ENCODE measurements at places on chromosomes 6 and 20.
A peak's percentile ranks its signal among the peaks of the same experiment; 100 is the strongest.

DNA sequence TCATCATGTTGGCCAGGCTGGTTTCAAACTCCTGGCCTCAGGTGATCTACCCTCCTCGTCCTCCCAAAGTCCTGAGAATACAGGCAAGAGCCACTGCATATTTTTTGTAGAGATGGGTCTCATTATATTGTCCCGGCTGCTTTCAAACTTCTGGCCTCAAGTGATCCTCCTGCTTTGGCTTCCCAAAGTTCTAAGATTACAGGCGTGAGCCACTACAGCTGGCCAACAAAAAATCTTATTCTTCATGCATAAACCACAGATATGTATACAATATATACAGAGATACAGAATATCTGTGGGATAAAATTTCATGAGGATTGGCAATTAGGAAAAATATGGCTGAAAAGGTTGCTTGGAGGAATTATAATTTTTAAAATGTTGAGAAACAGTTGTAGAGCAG lies 49.9 kb downstream of the SLC35A1 start:
- no peak for DNase-seq

DNA sequence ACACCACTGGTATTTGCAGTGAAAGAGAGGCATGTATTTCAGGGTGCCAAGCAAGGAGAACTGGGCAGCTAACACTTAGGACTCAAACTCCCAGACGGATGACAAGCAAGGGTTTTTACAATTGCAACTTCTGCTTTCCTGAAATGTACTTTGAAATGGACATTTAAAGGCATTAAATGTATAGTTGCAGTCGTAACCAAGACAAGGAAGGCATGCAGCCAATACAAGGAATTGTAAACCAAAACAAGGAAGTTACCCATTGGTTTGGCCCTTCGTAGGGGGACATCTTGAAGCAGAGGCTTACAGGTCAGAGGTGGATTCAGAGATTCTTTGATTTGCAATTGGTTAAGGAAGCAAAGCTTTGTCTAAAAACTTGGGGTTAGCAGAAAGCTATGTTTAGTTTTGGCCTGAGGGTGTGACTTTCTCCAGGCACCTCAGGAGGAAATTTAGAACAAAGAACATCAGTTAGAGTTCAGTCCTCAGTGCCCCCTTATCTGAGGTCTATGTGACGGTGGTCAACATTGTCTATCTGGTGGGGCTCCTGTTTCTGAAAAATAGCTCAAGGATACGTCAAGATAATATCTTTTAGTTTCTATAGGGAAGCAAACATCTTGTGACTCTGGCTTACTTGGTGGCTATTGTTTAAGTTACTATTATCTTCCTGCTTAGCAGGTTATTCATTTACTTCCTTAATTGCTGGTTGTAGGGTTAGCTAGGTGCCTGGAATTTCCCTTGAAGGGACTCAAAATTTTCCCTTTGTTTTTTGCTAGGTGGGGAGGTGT lies 266.0 kb downstream of the CD83 start:
- no peak for DNase-seq

DNA sequence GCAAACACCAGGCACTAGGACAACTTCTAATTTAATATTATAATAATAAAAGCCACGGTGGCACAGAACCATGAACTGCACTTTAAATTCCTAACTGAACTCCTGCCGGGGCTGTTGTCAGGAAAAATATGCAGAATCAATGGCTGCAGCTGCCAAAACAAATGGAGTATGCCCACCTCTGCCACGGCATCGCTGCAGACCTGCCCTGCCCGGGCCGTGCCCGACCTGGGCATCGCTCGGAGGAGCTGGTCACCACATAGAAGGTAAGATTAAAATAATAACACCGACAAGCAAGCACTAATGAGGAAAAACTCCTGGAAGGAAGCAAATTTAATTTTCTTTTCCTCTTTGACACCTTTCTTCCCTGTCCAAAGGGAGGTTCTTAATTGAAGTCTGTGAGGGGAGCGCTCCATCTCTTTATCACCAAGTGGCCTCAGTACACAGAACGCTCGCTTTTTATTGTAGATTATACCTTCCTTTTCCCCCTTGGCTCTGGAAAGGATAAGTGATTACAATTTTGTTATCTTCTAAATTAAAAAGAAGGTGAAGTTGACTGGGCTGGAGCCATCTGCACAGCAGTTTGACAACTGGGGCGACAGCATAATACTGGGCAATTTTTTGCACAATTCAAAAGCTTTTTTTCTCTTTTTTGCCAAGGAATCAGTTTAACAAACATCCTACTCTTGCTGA lies 351.3 kb downstream of the ZFAND3 start:
- DNase-seq = no peak

GRCh38 chr6:149043476-149044130 lies 273.9 kb upstream of the TAB2 start:
- no peak for DNase-seq

- DNase-seq = no peak
Observed at GRCh38 chr6:17988422-17988944, 1.0 kb upstream of the KIF13A start.

DNA sequence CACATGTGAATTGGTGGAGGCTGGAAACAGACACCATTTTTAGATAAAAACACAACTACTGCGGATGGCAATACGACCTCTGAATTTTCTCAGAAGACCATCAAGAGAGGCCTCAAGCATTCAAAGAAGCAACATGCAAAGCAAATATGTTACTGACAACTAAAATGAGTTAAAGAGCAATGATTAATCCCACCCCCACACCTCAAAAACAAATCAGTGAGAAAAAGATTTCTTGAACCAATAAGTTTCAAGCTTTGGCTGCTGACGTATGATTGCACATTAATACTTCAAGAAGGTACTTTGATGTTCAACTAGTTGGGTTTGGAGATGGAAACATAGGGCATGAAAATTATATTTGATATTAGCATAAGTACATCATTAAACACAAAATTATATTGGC lies 982 bp downstream of the MMUT start:
- no peak for DNase-seq

DNA sequence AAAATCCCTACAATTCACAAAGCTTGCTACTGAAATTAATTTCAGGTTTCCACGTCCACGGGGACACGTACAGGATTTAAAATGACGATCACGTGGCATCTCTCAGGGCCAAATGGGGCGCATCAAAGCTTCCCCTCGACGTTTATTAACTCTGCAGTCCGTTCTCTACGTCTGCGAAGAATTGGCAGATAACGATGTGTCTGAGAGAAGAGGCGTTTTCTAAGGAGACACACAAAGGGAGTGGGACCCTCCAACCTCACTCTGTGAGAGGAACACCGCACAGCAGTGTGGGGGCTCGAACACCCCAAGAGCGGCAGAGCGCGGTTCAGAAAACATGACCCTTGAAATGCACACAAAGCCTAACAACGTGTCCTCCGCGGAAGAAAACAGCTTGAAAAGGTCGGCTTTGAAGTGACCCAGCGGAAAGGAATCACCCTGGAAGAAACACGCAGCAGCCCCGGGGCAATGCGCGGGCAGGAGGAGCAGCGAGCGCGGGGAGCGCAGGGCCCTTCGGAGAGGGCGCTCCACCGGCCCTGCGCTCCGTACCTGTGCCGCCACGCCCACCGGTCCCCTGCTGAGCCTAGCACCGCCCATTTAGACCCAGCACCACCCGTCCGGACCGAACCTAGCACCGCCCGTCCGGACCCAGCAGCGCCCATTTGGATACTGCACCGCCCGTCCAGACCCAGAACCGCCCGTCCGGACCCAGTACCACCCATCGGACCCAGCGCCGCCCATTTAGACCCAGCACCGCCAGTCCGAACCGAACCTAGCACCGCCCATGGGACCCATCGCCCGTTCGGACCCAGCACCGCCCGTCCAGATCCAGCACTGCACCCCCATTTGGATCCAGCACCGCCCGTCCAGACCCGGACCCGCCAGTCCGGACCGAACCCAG lies 1.1 kb upstream of the AFDN start:
- DNase-seq = no peak

DNA sequence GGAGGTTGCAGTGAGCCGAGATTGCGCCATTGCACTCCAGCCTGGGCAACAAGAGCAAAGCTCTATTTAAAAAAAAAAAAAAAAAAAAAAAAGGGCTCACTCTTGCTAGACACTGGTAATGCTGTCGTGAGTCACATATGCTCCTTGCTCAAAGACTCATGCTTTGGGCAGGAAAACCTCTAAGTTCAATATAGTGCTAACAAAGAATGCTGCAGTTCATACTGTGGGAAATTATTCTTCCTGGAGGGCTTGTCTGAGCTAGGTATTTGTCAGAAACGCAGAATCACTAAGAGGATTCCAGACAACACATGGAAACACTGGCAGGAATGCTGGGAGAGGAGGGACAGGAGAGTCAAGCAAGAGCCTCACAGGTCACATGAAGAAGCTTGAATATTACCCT lies 2.3 kb upstream of the LYRM2 start:
- no peak for DNase-seq

- no peak for DNase-seq
Observed at GRCh38 chr20:63738687-63739129, 868 bp upstream of the SLC2A4RG start.

DNA sequence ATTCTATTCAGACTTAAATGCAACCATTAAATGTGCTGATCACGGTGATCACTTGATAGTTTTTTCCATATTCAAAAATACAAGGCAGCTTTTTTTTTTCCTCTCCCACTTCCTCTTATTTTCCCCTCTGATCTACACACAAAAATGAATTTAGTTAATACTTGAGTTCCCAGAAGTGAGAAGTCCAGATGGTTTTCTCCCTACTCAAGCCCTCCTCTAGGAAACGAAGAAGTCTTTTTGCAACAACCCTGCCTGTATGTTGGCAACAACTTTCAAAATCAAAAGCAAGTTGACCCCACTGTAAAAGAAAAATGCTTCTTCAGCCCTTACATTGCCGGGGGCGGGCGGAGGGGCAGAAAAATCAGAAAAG lies 24.3 kb downstream of the ARHGAP18 start:
- DNase-seq = no peak

DNA sequence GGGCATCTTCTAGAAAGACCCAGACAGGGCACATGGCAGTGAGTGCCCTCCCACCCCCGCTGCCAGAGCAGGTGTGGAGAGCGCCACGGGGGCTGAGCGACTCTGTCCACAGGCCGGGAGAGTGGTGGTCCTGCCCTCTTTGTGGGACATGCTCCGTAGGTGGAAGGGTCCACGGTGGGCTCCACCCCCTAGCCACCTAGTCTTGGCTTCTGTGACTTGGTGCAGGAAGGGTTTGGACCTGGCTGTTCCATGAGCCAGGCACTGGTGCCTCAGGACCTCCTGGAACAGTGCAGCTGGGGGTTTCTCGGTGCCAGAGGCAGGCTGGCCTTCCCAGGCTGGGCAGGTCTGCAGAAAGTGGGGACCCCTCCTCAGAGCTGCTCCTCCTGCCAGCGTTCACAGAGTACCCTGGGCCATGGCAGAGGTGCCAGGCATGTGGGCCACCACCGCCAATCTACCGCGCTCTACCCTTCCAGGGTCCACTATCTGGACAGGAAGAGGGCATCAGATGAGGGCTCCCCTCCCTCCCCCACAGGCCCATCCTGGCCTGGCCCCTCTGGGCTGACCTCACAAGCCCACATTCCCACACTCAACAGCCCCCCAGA lies 23.0 kb downstream of the SLCO4A1 start:
- no peak for DNase-seq

DNA sequence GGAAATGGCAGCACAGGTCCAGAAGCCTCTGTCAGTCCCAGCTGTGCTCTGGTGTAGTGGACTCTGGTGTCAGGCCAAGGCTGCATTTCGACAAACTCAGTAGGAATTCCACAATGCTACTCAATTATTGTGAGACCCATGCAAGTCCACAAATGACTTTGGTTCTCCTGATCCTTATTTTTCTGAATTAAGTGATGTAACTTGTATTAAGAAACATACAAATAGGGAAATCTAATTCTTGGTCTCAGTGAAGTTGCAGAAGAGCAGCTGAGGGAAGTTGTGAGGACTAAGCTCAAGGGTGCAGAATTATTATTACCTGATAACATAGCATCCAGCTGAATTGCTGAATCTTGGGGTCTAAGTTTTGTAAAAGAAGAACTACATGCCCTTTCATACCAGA lies 116.8 kb downstream of the MAFB start:
- DNase-seq = no peak

DNA sequence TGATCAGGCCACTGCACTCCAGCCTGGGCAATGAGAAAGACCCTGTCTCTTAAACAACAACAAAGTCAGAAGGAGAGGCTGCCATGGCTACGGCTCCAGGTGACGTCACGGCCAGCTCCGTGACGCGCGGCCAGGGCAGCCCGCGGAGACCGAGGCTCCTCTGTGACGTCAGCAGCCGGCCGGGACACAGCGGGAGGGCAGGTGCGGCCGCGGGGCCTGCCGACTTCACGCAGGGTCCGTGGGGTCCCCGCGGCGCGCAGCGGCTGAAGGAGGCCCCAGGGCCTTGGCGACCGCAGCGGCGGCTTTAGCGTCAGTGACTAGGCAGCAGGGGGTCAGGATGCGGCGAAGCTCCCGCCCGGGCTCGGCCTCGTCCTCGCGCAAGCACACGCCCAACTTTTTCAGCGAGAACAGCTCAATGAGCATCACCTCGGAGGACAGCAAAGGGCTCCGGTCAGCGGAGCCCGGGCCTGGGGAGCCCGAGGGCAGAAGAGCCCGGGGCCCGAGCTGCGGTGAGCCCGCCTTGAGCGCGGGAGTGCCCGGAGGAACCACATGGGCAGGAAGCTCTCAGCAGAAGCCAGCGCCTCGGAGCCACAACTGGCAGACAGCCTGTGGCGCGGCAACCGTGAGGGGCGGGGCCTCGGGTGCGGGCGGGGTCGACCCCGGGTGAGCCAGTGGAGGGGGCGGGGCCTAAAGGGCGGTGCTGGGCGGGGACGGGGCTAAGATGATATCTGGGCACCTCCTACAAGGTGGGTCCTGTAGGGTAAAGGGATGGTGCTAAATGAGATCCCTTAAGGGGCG lies at the start of gene SPAG4:
SPAG4 (plus strand) TSS at position 163 of the 798 bp plus-strand sequence; CDS start at position 338, 175 bp downstream.
- DNase-seq = peak; percentile 97

DNA sequence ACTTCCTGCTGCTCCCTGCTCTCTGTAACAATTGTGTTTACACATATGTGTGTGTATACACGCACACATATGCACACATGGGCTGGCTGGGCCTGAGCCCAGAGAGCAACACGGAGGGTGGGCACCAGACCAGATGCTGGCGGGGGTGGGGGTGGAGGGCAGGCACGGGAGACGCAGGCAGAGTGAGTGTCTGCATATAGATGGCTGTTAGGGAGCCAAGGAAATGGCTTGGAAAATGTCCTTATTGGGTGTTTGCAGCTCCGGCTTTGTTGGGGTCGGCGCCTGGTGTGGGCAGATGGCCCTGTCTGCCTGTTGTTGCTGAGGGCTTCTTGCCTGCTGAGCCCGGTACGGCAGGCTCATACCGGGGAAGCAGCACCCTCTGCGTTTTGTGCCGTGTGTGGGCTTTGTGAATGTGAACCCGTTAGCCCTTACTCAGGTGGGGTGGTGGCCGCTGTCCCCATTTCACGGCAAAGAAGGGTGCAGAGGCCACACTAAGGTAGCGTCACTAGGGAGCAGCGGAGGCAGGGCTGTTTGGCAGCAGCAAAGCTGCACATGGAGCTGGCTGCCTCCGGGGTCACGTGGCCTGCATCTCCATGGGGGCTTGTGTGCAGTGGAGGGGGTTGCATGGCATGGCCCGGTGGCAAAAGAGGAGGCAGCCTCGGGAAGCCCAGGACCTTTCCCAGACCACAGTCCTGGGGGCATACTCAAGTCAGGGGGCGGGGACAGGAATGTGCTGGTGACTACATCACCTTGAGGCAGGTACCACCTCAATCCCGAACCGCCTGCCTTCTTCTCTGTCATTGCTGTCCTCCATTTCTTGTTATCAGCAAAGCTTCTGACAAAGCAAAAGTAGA lies 47.4 kb upstream of the SRF start:
- no peak for DNase-seq
